Common myeloid progenitor, CD34-positive (primary cell): ENCODE measurements at places on chromosomes 3 and 15.
A peak's percentile ranks its signal among the peaks of the same experiment; 100 is the strongest.

GRCh38 chr3:134333522-134334181 is 40.6 kb downstream of the AMOTL2 start:
- DNase-seq: no peak

DNA sequence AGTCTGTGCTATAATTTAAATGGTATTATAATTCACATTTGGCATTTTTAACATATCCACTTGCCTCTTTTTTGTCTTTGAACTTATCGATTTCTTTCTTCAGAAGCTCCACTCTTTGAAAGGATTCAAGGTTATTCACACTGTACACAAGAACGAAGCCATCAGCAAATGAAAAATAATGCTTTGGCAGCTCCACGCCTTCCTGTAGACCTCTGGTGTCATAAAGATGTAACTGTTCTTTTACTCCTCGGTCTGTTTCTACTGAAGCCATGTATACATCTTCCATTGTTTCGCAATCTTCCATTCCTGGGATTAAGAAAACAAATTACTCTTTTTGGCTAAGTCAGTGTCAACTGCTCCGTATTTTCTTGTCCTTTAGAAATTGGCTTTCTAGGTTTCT is 16.0 kb downstream of the NKIRAS1 start:
- DNase-seq: no peak

- no peak for DNase-seq
Observed at GRCh38 chr3:8458238-8458661, 43.4 kb upstream of the LMCD1 start.

DNA sequence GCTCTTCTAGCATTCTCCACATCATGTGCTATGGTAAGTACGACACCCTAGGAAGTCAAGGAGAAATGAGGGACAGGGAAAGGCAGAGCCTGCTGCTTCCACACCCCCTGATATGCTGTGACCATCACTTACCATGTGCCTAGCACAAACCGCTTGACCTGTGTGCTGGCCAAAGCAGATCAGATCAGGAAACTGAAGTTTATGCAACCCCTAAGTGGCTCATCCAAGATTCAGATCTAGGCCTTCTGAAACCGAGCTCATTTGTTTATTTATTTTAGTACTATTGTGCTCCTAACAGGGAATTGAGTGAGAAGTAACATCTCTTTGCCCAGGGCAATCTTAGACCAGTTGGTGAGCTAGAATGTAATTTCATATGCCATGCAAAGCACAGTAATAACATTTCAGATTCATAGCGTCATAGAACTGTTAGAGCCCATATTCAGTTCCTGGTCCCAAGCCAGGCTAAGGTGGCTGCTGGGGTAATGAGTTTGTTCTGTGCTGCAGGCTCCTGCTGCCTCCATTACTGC is at the start of gene RTP2:
Gene RTP2 (minus strand): TSS at position 51 of the 527 bp plus-strand sequence. CDS start 429 bp downstream, outside the sequence.
- DNase-seq: no peak

GRCh38 chr3:177982034-177982433 is 554.2 kb upstream of the KCNMB2 start:
- no peak for DNase-seq

DNA sequence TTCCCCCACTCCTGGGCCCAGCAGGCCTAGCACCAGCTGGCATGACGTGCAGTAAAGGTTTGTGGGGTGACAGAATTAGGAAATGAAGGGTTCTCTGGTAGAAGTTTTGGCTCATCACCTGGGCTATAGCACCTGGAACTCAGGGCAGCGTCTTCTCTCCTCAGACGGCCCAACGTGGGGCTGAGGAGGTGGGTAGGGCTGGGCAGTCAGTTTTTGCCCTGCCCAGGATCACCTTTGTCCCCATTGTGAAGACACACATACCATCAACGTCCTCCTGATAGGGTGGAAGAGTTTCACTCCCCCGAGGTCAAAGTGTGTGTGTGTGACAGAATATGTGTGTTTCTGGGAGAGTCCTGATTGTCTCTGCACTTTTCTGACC is 12.1 kb downstream of the KBTBD13 start:
- no peak for DNase-seq

DNA sequence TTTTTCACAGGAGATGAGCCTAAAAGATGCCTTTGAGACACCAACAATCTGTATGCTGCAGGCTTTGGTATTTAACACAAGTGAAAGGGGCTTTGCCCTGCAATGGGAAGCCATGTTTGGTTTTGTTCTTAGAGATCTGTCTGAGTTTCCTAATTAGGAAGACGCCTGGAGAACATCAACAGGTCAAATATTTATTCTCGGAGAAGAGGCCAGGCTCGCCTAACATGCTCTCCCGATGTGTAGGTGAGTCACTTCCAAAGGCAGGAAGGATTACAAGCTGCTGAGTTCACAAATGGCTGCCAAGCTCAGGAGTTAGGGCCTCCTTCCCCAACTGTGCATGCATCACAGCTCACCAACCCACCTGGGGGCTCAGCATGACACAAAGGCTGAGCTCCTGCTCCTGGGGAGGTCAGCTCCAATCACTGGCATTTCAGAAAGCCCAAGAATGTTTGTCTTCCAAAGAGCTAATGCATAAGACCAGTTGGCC is 119.5 kb upstream of the PRICKLE2 start:
- DNase-seq: no peak

DNA sequence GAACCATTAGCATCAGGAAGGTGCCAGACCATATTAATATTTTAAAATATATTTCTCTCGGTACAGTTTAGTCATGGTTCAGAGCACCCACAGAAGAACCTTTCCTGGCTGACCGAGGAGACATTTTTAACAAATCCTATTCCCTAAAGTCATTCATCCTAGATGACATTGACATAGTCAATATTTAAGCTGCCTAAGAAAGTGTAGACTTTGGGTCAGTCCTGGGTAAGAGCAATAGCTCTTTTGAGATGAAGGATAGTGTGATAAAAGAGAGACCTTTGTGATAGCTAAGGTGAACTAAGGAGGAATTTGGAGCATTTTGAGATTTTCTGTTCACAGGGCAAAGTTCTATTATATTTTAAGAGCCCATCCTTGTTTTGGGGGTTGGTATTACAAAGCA is 47.5 kb downstream of the ZNF609 start:
- DNase-seq: no peak

DNA sequence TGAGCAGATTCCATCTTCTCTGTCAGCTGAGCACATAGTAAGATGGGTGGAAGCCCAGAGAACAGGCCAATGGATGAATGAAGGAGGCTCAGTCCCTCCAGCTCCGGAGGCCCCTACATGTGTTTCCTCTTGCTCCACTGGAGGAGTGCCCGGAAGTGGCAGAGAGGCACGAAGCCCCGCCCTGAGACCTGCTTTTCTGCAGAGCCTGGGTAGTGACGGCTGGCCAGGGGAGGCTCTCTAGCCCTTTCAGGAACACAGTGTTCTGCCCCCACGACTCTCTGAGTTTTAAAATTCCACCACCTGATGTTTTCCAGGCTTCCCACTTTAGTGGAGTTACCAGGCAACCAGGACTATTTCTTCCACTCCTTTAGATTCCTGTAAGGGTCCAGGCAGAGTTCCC is 149.4 kb upstream of the SLC6A11 start:
- peak; percentile 58 for DNase-seq

- no peak for DNase-seq
Observed at GRCh38 chr3:78764634-78765033, 1003.2 kb downstream of the ROBO1 start.

- DNase-seq: no peak
Observed at GRCh38 chr3:44076221-44076829, 165.4 kb upstream of the TOPAZ1 start.

- no peak for DNase-seq
Observed at GRCh38 chr3:66454464-66454859, 46.4 kb downstream of the LRIG1 start.

DNA sequence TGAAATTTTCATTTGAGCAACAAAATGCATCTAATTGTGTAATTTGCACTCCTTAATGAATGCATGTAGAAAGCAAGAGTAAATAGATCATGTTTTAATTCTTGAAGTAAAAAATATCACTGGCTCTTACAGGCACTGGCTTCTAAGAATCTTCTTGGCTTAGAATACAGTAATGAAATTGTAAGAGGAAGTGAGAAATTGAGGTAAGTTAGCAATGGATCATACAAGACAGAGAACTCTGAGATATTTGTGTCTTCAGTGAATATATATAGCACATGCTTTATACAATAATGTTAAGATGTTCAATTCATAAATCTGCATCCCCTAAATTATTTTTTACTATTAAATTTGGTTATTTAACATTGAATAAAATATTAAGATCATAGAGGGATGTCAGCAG is 465.0 kb downstream of the CNTN3 start:
- no peak for DNase-seq

DNA sequence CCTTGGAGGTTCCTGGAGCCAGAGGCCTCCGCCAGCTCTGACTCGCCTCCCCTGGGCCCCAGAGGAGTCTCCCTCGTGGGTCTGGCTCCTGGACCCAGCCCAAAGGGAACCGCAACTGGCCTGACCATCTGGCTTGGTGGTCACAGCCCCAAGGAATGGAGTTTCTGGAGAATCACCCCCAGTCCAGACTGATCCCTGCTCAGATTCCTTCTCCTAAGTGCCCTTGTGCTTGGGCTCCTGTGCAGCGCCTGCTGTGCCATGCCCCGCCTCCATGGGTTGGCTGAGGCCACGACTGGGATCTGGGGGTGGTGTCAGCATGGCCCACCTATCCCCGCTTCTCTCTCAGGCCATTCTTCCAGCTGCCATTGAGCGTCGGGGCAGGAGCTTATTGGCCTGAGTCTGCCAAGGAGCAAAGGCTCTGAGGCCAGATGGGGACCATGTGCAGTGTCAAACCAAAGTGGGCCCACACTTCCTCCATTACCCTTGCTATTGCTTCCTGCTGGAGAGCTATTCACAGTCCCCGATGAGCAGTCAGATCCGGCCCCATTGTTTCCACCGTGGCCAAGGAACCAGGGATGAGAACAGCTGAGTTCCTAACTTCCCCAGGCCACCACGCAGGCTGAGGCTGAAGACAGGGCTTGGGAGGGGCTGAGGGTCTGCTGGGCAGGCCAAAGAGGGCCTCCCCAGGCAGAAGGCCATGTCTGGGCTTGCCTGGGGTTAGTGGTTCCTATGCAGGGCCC is 19.0 kb downstream of the CSPG4 start:
- DNase-seq: peak; percentile 66

DNA sequence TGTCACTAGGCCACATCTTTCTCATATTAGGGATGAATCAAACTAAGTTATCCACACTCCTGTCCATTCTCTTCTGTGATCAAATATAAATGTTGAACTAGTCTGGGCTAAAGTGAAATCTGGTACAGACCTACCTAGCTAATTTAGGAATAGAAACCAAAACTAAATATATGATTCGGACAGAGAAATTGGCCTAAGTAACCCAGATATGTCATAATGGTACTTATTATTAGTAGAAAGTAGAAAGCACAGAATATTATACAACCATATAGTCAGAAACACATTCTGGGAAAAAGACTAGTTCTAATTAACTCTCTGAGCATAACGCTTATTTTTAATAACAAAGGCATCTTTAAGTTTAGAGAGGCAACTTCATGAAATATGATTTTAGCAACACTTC is 389.0 kb downstream of the LSAMP start:
- DNase-seq: no peak

GRCh38 chr15:40063563-40064011 is 24.6 kb upstream of the SRP14 start:
- no peak for DNase-seq

DNA sequence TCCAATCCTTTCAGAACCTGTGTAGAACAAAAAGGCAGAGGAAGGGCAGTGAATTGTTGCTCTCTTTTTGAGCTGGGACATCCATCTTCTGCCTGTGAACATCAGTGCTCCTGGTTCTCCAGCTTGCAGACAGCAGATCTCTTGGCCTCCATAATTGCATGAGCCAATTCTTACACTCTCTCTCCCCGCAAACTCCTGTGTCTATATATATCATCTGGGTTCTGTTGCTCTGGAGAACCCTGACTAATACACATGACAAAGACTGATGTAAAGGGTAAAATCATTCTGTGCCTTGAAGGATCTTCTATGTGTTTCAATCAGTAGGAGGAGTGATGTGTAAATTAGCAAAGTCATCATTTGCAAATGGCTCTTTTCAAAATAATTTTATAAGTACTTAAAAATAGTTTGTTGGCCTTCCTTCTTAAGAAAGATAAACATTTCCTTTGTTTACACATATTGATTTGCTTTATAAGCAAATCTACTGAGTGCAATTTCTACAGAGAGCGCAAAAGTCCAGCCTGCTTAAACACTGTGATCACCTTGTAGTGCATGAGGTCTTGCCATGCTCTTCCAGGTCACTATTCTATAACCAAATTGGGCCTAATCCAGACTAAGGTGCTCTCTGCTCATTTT is 154.9 kb upstream of the ANKRD28 start:
- DNase-seq: no peak

DNA sequence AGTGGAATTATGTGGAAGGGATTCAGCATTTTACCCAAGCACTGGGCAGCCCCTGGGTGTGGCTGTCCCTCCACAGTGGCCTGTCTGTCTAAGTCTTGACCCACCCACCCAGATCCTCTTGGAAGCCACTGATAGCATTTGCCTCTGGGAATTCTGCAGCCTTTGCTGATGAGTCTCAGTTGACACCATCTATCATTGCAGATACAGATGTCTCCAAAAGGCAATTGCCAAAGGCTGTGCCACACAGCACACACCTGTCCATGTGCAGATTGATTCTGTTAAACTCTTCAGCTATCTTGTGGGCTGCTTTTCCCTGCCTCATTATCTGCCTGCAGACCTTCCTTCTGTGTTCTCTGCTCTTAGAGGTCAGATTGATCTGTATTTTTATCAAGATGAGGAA is 18.1 kb downstream of the CX3CR1 start:
- no peak for DNase-seq

DNA sequence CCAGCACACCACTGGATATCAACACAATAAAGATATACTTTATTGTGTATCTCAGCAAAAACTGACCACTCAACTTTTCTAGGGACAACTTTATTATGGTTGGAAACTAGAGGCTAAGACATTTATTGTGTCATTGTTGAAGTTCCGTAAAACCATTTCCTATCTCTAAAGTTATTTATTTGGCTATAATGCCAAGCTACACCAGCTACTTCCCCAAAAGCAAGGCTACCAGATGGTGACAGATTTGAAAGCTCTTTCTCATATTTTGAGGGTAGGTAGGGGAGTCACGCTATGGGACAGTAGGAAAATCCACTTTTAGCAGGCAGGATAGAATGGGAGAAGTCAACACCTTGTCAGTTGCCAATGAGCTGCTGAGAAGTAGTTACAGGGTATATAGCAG is 834.6 kb upstream of the CFAP20DC start:
- DNase-seq: peak; percentile 47

DNA sequence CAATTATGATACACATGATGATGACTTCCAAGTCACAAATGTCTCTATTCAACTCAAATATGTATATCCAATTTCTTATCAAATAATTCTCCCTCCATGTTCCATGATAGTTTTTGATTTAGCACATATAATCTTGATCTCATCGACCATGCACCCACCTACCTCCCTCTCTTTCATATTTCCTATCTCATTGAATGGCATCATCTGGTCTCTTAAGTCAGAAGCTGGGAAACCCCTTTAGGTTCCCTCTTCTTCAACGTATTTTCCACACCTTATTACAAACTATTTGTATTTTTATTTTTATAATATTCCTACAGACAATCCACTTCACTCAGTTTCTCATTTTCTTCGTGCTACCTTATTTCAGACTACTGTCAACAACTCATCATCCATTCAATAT is 56.9 kb upstream of the DPH6 start:
- no peak for DNase-seq

GRCh38 chr3:62793946-62794345 is 81.3 kb downstream of the CADPS start:
- DNase-seq: no peak

- no peak for DNase-seq
Observed at GRCh38 chr3:123068601-123069381, 2.0 kb downstream of the PDIA5 start.
